ENCODE measurements at places on chromosomes 11 and 22.

DNA sequence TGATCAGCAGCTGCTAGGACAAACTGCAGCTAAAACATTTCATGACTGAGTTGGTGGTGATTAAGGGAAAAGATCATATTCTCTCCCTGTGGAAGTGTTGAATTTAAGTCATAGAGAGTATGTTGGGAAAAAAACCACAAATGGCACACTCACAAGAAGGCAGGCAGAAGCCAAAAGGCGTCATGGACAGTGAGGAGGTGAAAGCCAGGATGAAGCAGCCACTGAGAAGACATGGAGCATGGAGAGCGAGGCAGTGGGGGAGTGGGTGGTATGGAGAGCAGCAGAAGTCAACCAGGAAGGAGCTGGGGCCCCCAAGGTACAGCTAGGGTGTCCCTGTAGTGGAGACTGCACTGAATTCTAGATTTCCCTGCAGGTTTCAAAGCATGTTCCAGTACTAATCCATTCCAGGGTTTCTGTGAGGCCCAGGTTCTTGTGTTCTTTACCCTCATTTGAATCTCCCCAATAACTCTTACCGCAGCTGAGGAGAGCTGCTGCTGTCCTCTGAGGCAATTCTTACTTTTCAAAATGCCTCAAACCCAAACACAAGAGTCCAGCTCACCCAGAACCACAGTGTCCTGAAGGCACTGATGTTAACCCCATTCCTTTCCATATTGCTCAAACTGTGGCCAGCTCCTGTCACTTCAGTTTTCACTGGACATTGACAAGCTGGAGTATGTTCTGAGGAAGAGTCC, 191.8 kb upstream of the E2F8 start:
- no peak for DNase-seq

GRCh38 chr22:40680819-40681183, 1.5 kb downstream of the MCHR1 start:
- DNase-seq: no peak

GRCh38 chr11:81112718-81113117, 1620.9 kb downstream of the FAM181B start:
- no peak for DNase-seq

DNA sequence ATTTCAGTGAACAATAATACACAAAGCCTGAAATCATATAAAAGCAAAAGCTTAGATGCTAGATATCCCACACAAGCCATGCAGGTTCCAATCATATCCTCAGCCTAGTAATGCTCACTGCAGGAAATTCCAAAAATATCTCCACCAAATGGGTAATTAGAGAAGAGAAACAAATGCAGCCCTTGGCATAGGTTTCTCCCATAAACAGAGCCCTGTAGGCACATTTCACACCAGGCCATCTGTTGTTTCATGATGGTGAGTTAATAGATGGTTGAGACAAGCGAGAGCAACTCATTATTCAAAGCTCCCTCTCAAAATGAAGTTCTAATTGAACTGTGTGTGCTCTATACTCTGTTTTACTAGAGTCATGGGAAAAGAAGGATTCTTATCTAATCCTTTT, 154.6 kb upstream of the TRPC6 start:
- no peak for DNase-seq

DNA sequence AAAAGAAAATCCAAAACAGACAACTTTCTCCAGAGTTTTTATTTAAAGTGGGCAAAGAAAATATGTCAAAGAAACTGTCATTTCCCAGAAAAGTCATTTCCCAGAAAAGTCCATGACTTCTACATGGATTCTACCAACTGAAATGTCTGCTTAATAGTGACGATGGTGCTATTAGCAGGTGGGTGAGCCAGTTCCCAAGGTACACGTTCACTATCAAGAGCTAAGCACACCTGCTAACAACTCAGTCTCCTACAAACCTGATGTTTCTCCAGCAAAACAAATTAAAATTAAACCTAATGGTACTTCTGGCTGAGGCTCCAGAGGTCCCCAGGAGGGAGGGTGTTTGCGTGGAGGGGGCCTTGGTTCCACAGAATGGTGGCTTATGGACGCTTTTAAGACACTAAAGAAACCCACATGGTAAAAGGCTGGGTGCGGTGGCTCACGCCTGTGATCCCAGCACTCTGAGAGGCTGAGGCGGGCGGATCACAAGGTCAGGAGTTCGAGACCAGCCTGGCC, 26.8 kb downstream of the POU2AF1 start:
- DNase-seq: no peak

Measured in endothelial cell (in vitro differentiated cells).